Naive thymus-derived CD4-positive, alpha-beta T cell (primary cell): ENCODE measurements at places on chromosomes 4 and X.

- no peak for DNase-seq
Measured at GRCh38 chr4:58936436-58936835, 1826.3 kb upstream of the IGFBP7 start.

- no peak for DNase-seq
Measured at GRCh38 chrX:119442286-119442685, 26.0 kb upstream of the SLC25A5 start.

- no peak for DNase-seq
Measured at GRCh38 chrX:150475461-150475860, 93.0 kb upstream of the MTM1 start.

- DNase-seq, result no peak
Measured at GRCh38 chr4:94834501-94834900, 76.7 kb downstream of the BMPR1B start.

DNA sequence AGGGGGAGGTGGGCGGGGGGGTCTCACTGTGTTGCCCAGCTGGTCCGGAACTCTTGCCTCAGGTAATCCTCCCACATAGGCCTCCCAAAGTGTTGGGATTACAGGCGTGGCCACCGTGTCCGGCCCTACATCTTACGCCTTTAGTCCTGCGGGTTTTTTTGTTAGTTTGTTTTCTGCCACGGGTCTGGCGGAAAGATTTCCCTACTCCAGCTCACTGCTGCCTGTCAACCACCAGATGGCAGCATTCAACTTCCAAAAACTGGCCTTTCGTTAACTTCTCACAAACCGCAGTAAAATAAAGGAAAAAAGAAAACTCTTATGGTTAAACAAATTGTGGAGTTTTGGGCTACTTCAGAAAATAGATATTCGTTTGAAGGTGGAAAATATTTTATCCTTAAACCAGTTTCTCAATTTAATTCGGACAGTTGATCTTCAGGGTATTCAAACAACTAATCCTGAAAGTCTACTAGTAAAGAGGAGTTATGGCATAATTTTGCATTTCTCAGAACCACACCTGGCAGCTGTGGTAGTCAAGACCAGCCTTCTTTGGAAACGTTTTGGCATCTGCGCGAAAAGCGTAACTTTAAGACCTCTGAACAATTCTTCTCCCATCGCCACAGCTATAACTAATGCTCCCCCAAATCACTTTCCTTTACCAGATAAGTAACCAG is 41.1 kb downstream of the LUZP4 start:
- DNase-seq, result no peak

- DNase-seq, result no peak
Measured at GRCh38 chrX:151983186-151983585, 8.7 kb upstream of the GABRE start.

DNA sequence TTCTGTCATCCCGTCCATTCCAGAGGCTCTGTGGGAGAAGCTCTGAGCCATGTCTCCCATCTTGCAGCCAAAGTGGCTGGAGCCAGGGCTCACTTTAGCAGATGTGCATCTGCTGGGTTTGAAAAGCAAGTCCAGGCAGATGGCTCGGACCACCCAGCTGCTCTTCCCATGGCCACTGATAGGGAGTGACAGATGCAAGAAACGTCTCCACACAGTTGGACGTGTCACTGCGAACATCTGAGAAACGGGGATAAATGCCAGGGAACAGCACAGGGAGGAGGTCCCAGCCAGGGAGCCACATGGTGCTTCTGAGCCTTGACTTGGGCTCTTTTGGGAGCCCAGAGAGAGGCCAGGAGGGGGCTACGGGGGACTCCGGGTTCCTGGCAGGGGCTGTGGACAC is 242.3 kb downstream of the AFAP1 start:
- DNase-seq, result no peak

GRCh38 chr4:76883147-76883546 is 14.8 kb downstream of the SOWAHB start:
- no peak for DNase-seq

GRCh38 chr4:3123181-3123671 is 48.7 kb downstream of the HTT start:
- no peak for DNase-seq

- DNase-seq, result peak; percentile 43
Measured at GRCh38 chrX:48714573-48714972, 18.0 kb downstream of the SUV39H1 start.

- DNase-seq, result no peak
Measured at GRCh38 chr4:77418333-77418732, 187.3 kb upstream of the CXCL13 start.

DNA sequence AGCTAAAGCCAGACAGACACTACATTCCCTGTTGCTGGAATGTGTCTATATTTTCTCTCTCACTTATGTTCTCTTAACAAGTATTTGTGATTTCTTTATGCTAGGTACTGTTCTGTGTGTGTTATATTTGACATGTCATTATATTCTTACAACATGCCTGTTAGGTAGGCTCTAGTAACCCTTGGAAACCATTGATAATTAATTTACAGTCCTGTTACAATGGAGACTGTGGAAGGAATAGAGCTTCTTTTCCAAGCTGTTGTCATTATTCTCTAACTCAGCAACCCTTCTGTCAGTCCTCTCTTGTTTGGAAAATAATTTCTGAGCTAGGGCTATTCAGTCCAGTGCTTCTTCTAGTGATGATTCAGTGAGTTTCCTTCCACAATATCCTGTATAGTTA is 419.1 kb upstream of the BOD1L1 start:
- no peak for DNase-seq
